ENCODE measurements at places on chromosomes 3 and 15.

- no peak for DNase-seq
Measured at GRCh38 chr15:69841113-69841828, 256.4 kb downstream of the TLE3 start.

DNA sequence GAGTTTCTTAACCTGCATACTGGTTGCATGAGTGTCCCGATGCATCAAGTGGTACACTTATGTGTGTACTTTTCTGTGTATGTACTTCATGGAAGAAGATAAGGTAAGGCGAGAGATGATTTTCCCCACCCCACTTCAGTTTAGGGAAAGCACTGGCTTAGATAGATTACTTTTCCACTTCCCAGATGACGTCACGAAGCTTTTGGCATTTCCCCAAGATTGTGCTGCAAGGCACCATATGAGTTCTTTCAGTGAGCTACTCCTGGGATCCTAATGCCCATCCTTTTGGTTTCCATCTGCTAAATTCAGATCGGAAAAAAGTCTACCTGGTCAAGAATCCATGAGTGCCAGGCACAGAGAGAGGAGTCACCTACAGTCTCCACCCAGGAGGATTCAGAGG is 4.5 kb downstream of the IL17RB start:
- no peak for DNase-seq

- no peak for DNase-seq
Measured at GRCh38 chr3:128707928-128708494, 18.0 kb upstream of the RAB7A start.

GRCh38 chr15:50380089-50380488 is 25.1 kb upstream of the GABPB1 start:
- no peak for DNase-seq

DNA sequence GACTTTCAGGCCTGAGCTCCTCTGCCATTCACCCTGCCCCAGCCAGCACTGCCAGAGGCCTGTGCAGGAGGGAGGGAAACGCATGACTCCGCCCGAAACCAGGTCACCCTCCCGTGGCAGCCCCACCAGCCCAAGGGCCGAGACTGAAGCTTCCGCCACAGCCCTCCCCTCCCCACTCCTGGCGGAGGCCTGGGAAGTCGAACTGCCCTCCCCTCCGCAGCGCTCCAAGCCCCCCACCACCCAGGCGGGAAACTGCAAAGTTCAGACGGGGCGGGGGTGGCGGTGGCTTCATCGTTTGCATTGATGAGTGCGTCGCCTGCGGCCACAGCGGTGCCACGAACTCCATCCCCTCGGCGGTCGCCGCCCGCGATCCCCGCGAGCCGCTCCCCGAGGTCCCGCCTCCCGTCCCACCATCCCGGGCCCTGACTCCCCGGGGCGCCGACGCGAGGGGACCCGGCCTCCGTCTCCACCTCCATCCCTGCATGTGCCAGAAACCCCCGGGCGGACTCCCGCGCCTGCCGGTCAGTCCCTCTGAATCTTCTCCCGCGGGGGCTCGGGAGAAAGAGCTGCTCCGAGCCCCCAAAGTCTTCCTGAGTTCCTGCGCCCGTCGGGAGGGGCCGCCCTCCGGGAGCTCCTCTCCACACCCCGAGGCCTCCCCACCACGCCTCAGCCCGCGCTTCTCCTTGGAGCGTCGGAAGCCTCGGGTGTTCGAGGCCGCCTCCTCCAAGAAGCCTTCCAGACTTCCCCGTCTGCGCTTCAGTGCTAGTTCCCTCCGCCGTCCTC is 698 bp downstream of the MELTF start:
- no peak for DNase-seq

DNA sequence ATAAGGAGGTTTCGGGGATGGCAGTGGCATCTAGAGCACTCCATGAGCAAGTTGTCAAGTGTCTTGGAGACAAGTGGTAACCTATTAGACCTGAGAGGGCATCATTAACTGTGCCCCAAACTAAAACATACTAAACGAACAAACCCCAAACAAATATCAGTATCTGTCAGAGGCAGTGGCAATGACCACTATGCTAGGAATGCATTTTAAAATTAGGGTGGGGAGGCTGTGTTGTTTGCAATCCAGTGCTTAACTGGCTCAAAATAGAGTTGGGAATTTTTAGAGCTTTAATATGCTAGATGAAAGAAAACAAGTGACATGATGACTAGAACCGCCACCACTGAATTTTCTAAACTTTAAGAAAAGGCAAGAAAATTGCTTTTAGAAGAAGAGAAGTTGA is 51.8 kb upstream of the TPRG1 start:
- DNase-seq, result no peak

GRCh38 chr3:4601892-4602291 is 108.7 kb downstream of the ITPR1 start:
- DNase-seq, result no peak

DNA sequence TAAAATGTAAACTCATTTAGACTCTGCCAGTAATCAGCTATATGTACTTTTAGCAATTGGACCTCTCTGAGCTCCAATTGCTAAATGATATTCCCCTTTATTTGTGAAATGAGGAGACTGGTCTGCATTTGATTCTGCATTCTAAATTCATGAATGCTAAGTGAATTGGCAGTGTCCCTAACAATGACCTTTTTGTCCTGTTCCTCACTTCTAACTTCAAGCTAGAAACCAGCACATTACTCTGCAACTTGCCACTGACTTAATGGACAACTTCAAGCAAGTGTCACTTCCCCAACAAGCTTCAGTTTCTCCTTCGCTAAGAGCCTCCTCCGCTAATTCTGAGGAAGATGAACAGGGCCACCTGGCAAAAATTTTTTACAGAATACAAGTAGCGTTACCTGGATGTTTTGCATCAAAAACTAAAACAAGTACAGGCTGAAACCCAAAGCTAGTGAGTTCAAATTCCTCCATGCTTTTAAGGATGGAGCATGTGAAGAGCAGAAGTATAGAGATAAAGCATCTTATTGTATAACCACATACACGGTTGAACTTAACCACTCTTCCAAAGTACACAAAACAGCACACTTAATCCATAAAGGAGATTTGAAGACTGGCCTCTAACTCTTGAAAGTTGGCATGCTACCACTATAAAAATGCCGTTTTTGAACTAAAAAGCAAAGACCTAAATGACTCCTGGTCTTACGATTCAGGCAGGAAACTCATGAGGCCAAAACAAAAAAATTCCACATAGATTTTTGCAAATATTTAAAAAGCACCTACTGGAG is 207.6 kb downstream of the MAGI1 start:
- no peak for DNase-seq

DNA sequence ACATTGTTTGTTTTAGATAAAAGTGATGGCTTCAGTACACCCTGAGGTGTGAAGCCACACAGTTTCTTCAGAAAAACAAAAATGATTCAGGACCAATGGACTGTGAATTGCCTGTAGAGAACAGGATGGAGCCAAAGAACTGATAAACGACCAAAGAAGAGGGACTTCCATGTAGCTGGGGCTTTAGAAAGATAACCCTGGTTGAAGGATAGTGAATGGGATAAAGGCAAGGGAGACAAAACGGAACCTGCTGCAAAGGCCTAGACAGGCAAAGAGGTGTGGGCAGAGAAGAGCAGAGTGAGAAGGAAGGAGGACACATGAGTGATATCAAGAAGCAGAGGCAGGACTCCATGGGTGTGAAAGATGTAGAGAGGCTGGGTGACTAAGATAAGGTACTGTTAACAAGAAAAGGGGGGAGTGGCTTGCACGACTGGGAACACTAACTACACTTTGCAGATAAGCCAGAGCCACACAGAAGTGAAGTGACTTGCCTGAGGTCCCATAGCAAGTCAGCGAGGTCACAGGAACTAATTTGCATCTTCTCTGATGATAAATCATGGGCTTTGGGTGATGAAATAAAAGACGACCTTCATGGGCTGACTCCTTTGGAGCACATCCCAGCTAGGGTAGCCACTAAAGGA is 44.3 kb downstream of the RAB6B start:
- no peak for DNase-seq

DNA sequence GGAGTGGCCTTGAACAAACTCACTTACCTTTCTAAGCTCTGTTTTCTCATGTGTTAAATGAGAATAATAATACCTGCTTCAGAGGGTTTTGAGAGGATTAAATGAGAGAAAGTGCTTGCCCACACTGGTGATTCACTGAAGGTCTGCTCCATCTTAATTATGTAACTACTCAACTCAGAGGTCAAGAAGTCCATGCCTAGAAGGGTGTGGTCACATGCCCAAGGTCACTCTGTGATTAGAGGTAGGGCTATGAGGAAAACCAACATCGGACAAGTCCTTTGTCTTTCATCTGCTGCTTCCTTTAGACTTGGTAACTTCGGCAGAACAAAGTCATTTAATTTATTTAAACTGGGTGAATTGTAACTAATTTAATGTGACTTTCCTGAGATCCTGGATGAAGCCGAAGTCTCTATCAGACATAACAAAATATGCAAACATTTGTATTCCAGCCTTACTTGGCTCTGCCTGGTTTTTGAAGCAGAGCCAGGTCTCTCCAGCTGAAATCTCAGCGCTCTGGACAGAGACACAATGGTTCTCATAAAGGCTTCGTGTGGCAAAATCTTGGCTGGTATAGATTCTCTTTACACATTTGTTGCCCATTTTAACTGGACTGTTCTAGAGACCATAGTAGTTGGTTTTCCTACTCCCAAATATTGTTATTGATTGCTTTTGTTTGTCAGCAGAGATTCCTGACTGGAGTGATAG is 3.0 kb downstream of the CHRNA7 start:
- no peak for DNase-seq

- no peak for DNase-seq
Measured at GRCh38 chr3:119930286-119930685, 148.4 kb downstream of the NR1I2 start.

DNA sequence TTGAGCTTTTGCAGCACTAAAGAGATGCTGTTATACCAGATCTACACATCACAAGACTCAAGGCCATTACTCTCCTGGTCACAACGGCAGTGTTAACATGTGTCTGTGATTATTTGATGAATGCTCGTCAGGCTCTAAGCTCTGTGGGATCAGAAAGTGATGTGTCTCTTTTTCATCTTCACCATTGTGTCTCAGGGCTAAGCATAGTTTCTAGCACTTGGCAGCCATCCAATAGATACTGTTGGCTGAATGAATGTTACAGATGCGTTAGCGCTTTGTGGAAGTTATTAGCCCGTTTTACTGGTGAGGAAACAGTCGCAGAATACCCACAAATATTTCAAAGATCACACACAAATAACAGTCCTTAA is 1.2 kb upstream of the FAM81A start:
- DNase-seq, result no peak

DNA sequence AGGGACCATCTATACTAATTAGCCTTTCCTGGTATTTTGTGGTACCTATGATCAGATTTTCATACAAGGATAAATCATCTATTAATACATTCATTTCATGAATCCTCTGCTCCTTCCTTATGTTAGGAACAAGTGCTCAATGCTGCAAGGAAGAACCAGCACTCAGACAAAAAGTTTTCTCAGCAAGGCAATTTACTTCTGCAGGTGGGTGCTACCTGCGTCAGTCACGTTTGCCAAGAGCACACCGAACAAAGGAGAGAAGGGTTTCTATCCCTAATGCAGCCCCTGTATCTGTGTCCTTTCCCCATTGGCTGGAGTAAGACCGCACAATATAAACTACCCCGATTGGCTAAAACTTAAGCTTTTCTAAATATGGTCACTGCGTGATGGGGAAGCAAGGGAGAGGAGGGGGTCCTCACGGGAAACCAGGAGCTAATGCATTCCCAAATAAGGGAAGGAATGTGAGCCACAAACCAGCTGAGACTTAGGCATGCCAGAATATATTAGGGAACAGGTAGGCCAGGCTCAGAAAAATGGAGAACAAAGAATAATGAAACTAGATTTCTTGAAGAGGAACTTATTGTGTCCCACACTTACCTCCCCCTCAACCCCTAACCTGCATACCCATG is 76.5 kb downstream of the AQR start:
- no peak for DNase-seq

GRCh38 chr3:152277198-152277597 is 8.5 kb downstream of the MBNL1 start:
- no peak for DNase-seq

DNA sequence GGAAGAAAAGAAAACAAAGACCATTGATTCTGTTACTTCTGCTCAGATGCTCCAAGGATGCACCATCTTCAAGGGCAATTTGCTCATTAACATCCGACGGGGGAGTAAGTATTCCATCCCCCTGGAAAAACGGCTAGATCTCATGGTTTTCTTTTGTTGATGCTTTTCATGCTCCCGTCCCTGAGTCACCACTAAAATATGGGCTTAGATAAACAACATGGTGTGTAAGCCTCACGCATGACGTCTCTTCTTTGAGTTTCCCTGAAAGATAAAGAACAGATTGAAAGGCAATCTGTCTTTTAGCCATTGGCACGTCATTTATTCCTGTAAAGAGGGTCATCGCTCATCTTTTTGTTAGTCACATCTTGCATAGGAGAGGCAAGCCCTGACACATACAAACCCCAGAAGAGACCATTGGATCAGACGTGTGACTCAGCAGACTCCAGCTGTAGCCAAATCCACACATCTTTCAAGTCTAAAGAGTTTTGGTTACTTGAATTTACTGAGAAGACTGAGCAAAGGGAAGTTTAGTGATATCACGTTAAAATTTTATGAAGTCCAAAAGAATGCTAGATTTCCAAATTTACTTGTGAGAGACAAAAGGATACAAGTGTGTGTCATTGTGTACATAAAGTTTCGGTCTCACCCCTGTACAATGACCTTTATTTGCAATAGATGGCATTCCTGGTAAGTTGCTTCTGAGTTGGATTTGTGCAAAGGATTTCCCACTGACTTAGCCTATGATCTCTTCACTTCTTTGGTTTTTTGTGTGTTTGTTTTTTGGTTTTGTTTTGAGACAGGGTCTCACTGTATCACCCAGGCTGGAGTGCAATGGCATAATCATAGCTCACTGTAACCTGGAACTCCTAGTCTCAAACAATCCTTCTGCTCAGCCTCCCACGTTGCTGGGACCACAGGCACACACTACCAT is 110.5 kb downstream of the PGPEP1L start:
- no peak for DNase-seq

DNA sequence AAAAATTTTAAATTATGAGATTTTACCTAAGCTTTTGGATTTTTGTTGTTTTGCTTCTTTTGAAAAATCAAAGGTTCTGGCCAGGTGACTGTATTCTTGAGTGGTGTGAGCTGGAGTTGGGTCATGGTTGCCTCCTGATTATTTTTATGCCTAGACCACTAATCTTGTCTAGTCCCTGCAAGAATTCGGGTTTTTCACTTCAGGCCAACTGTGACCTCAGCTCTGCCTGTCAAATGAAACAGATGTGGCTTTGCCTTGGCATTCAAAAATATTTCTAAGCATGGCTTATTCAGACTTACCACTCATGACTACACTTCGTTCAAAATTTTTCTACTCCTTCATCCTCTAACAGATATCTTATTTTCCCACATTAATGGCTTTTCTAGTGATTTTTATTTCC is 25.4 kb upstream of the CDV3 start:
- DNase-seq, result no peak

- DNase-seq, result no peak
Measured at GRCh38 chr3:45011756-45012508, 14.2 kb upstream of the CLEC3B start.

- no peak for DNase-seq
Measured at GRCh38 chr15:80055933-80056332, 3.5 kb upstream of the ZFAND6 start.

GRCh38 chr3:179158336-179159039 is 10.3 kb downstream of the PIK3CA start:
- DNase-seq, result no peak

- no peak for DNase-seq
Measured at GRCh38 chr15:41585127-41586047, 26.4 kb downstream of the TYRO3 start.

GRCh38 chr3:155112661-155113389 is 32.7 kb downstream of the MME start:
- DNase-seq, result no peak

- DNase-seq, result no peak
Measured at GRCh38 chr3:126983276-126983652, 349 bp downstream of the PLXNA1 start.

Data from NCI-H1930 (cell line).